Frontal cortex (tissue), 4 donors: ENCODE measurements at places on chromosomes 7 and 10. TPM values are rescaled to one million over a fixed set of nuclear protein-coding genes. Genes with fewer than 3 reads are reported as not detected.

Gene ACSL5
- 2.4 TPM for total RNA-seq

DNA sequence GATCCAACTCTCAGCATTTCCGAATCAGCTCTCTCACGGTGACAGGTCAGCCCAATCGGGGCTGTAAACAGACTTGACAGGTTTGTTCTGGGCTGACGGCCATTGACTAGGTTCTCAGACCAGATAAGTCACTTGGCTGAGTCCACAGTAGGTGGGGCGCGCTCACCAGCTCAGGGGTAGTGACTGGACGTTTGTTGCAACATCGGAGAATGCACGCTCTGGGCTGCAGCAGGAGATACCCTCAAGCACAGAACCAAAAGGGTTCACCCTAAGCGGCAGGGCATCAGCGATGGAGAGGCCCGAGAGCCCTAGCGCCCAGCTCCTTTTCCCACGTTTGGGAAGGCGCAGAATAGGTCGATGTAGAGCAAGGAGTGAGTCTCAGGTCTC is 1.8 kb downstream of the KLLN start:
- peak; percentile 34 for DNase-seq

Gene RBP3
- not detected for total RNA-seq

Gene GPR85
- total RNA-seq, result 257 TPM

Gene PARG
- total RNA-seq, result 129 TPM

- DNase-seq, result no peak
Measured at GRCh38 chr7:155483245-155483644, 25.3 kb downstream of the EN2 start.

DNA sequence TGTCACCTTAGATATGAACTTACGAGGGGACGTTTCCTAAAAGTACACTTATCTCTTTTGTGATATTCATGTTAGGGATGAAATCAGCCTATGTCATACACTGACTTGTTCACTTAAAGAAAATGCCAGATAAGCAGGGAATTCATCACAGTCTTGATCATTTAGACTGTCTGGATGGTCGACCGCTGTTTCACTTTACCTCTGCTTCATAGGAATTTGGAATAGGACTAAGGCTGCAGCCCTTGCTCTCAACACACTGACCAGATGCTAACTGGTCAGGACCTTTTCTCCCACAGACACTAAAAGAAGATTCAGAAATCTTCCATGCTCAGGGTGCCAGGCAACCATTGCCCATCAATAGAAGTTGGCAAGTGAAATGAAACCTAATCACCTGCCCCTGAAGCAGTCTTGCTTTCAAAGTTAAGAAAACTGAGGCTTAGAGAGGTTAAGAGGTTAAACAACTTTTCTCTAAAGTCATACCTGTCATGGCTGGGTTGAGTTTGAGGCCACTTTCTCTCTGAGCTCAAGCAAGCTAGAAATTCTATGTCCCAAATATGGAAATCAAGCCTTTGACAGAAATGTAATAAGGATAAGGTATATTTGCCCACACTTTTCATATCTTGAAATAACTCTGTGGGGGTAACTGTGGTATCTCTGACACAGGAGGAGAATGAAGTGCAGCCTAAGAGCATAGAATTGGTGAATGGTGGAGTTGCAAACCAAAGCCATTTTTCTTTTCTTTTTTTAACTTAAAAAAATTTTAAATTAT is 77.1 kb downstream of the MAP3K8 start:
- no peak for DNase-seq

- no peak for DNase-seq
Measured at GRCh38 chr7:107815254-107815882, 12.3 kb upstream of the SLC26A3 start.

GRCh38 chr7:152462995-152463708 is 27.3 kb upstream of the KMT2C start:
- DNase-seq, result no peak

Gene SYT15
- total RNA-seq, result 0.82 TPM

Gene ATG9B
- total RNA-seq, result 2.4 TPM

Gene XRCC2
- 2.9 TPM for total RNA-seq

DNA sequence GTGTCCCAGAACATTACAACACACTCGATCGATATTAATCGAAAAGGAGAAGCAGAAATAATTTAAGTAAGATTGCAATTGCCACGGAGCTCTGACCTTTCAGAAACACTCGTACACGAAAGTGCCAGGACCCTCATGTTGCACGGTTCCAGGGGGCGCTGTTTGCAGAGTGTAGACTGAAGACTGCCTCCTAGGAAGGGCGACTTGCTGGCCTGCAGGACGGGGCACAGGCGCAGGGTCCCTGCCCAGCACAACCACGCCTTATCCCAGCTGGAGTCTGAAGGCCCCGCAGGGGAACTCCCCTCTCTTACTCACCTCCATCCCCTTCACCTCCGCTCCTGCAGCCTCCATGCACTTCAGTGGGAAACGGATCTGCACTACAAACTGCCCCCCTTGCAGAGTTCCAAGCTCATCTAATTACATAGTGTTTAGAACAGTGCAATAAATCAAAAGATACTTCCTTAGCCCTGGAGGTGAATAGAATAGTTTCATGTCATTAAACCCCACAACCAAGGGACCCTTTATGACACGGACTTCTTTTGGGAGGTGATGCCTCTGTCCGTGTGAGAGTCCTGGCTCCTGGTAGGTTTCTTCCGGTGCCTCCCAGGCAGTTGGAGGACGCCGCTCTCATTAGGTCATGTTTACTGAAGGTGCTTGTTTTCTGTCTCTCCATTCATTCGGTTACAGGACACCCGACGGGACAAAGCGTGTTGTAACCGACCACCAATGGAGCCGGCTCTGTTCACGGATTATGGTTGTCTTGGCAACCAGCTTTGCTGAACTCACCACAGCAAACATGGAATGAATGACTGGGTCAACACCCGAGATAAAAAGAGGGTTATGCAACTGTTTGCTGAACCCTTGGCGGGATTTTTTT is 262.2 kb downstream of the BAMBI start:
- DNase-seq, result no peak

Gene GDF10
- 6.5 TPM for total RNA-seq

- no peak for DNase-seq
Measured at GRCh38 chr10:120584786-120585185, 127.8 kb downstream of the PLPP4 start.

Gene POLR2J2
- 1.2 TPM for total RNA-seq

Gene UBN2
- 14.7 TPM for total RNA-seq

DNA sequence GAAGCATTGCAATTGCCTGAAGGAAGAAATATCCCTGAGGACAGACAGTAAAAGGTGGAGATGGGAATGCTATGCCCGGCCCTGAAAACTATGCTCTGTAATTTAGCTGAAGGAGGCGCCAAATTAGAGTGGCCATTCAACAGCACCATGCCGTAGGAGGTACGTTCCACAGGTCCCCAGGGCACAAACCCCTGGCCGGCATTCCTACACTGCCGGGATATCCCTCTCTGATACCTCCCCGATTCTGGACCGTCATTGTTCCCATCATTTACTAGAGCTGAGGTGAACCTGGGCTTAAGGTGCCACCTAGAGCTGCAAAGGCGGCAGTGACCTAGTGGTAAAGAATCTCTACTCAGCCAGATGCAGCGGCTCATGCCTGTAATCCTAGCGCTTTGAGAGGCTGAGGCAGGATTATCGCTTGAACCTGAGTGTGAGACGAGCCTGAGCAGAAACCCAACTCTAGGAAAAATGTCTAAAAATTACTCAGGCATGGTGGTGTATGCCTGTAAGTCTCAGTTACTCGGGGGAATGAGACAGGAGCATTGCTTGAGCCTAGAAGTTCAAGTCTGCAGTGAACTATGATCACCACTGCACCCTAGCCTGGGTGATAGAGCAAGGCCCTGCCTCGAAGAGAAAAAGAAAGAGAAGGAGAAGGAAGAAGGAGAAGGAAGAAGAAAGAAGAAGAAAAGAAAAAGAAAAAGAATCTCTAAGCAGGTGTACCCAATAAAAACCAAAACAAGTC is 53.0 kb upstream of the TNKS2 start:
- no peak for DNase-seq

GRCh38 chr7:43289826-43290225 is 177.4 kb downstream of the HECW1 start:
- no peak for DNase-seq

DNA sequence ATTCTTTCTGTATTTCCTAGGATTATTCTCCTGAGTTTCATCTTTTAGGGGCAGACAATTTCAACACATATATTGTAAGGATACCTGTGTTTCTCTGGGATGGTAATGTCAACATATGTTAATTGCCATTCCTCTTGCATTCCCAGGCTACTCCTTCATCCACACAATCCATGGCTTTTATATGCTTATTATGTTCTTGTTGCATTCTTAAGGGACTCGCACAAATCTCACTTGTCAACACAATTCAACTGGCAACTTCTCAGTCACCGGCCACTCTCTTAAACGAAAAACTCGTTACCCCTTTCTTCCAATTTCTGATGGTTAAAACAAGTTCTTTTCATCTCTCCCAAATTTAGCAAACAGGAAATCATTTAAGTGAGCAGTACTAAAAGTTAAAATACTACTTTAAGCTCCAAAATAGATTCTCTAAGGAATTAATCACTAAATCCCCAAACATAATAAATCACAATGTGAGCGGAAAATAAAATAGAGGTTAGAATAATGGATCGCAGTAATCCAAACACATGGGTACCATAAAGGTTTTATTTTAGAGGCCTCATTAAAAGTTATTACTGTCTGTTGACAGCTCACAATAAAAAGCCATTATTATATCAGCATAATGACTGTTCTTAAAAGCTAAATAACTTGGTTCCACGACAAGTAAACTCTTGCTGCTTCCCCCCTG is 223.2 kb downstream of the ELMO1 start:
- no peak for DNase-seq

Gene REPIN1
- total RNA-seq, result 29.3 TPM

GRCh38 chr7:5750031-5750653 is 31.3 kb downstream of the RNF216 start:
- DNase-seq, result no peak

Gene MKX
- total RNA-seq, result 1.6 TPM

DNA sequence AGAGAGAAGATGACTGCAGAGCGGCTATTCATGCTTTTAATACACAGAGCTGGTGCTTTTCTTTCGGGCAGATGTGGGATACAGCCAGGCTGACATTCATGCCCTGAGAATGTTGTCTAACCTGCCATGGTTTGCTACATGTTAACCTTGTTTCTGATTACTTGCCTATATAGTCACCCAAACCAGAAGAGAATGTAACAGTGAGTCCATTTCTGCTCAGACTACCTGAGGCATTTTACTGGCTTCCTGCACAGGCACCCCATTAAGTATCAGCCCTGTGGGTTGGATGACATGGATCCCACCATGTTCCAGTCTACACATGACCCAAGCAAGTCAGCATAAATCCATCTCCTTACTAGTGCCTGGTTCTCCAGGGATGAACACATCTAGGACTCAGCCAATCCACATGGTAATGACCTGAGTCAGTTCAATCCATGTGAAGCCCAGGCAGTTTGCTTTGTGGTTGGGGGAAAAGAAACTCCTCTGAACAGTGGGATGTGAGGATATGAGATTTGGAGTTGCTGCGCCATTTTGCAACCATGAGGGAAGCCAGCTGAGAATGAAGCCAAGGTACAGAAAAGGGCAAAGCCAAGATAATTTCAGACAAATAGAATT is 55.7 kb upstream of the MKX start:
- no peak for DNase-seq

GRCh38 chr7:120023494-120024167 is 249.3 kb upstream of the KCND2 start:
- no peak for DNase-seq

DNA sequence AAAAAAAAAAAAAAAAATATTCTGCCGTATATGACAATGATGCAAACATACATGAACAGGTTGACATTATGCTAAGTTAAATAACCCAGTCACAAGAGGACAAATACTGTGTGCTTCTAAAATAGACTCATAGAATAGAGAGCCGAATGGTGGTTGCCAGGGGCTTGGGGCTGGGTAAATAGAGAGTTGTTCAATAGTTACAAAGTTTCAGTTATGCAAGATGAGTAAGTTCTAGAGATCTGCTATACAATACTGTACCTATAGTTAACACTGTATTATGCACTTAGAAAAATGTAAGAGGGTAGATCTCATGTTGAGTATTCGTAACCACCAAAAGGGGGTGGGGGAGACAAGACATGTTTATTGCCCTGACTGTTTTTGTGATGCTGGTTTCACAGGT is 77.1 kb upstream of the GNAI1 start:
- DNase-seq, result no peak

DNA sequence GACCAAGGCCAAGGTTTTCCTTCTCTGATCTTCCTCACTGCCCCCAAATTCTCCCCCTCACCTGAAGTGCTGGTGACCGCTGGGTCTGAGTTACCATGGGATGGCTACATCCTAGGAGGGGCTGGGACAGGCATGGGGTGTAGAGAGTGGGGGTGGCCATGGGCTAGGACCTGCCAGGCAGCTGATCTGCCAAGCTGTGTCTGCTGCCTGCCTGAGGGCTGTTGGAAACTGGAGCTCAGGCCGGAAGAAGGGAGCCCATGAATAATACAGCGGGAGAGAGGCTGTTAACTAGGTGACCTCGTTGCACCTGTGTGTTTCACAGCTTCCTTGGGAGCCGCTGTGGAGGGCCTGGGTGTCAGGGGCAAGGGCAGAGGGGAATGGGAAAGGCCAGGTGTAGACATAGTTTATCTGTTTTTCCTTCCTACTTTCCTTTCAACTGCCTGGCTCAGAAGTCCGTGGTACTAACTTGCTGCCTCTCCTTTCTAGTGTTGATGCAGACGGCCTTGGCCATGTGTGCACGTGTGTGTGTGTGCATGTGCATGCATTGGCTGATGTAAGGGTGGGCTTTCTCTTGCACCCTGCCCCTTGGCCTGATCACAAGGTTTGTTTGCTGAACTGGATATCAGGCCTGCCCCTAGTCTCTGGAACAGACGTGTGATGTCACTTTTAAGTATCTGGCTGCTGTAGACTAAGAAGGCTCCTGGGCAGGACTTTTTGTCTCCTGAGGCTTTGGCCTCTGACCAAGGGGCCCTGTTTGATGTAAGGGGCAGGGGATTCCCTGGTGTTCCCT is 11.9 kb downstream of the CDH23 start:
- no peak for DNase-seq

DNA sequence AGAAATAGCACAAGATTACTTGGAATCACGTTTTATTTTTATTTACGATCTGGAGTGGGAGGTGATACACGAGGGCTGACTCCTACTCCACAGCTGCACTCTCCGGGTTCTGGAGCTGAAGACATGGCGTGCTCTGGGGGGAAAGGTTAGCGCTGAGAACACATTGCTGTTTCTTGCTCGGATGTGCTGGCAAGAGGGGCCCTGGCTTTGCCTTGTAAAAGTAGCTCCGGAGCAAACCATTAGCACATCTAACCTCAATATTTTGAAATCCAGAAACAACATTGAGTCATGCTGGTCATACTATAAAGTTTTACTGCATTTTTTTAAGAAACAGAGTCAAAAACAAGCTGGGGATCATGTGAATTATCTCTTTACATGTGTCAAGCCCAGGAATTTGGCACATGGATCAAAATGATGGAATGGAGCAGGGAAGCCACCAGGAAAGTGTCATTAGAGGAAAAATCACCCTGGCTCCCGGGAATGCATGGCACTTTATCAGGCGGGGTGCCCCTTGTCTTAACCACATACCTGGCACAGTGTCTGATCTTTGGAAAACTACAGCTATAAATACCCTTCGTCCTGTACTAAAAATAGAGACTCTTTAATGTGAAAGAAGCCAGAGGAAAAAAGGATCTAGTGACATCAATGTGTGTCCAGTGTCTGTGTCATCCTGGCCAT is 31.6 kb upstream of the LYZL1 start:
- no peak for DNase-seq

Gene PKD1L1
- under 0.01 TPM for total RNA-seq

- no peak for DNase-seq
Measured at GRCh38 chr10:68697106-68697505, 23.9 kb upstream of the CCAR1 start.
